ENCODE measurements at places on chromosomes 12 and 14. TPM values are rescaled to one million over a fixed set of nuclear protein-coding genes. Genes with fewer than 3 reads are reported as not detected.

Gene PAX9
- total RNA-seq = not detected

Gene PLEKHD1
- total RNA-seq = 0.48 TPM

Gene PRB2
- total RNA-seq = not detected

Gene PROX2
- total RNA-seq = not detected

Gene RNASE11
- total RNA-seq = not detected

Gene GPR84
- total RNA-seq = not detected

Gene GALNT16
- 6.3 TPM for total RNA-seq

Gene SPTB
- total RNA-seq = 2.7 TPM

Gene NTN4
- total RNA-seq = 1.3 TPM

DNA sequence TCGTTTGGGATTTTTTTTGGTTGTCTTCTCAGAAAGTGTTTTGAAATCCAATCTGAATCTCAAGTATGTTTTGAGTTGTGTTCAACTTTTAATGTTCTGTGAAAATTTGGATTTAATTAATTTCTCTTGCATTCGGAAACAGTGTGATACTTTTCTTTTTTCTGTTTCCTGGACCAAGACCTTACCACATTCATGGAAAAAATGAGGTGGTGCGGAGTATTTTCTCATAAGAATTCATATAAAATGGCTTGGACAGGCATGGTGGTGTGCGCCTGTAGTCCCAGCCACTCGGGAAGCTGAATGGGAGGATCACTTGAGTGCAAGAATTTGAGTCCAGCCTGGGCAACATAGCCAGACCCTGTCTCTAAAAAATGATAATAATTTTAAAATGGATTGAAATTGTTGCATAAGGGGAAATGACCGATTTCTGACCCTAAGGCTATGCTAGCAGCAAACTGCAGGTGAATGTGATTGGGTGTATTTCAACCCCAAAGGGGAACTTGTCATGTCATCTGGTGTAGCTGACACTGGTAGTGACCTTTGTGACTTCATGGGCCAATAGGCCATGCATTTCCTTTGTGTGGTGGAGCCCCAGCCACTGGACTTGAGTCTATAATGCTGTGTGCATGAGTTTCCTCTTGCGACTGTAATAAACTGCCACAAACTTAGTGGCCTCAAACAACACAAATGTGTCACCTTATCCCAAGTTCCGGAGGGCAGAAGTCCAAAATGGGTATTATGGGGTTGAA, 123.5 kb upstream of the RFLNA start:
- no peaks in the 10 kb centered on the region for H3K36me3 ChIP-seq
- H3K27ac ChIP-seq = no peak overlapping the region
- DNase-seq = no peak
- no peaks in the 10 kb centered on the region for H3K4me1 ChIP-seq

DNA sequence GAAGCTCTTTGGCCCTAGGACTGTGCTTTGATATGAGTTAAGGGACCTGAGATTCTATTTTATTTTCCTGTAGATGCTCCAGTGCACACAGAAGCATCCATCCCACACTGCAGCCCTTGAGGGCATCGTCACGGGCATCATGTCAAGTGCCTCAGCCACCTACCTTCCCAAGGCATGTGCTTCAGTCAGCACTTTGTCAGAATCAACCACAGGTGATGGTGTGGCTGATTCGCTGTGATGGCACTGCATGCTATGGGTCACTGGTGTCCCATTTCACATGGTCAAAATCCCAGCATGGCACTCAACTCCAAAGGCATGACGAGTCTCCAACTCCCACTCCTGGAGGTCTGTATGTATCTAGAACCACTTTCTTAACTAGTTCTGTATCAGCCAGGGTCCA, 100.8 kb downstream of the AACS start:
- H3K27ac ChIP-seq = no peak overlapping the region
- H3K4me1 ChIP-seq = no peaks in the 10 kb centered on the region
- H3K36me3 ChIP-seq = no peaks in the 10 kb centered on the region
- no peak overlapping the region for H3K4me3 ChIP-seq

- H3K27ac ChIP-seq = no peak overlapping the region
- H3K4me1 ChIP-seq = no peaks in the 10 kb centered on the region
- H3K27me3 ChIP-seq = no peaks in the 10 kb centered on the region
- DNase-seq = no peak
- no peak overlapping the region for H3K4me3 ChIP-seq
- no peaks in the 10 kb centered on the region for H3K36me3 ChIP-seq
Measured at GRCh38 chr12:84874125-84874824, 38.3 kb downstream of the SLC6A15 start.

DNA sequence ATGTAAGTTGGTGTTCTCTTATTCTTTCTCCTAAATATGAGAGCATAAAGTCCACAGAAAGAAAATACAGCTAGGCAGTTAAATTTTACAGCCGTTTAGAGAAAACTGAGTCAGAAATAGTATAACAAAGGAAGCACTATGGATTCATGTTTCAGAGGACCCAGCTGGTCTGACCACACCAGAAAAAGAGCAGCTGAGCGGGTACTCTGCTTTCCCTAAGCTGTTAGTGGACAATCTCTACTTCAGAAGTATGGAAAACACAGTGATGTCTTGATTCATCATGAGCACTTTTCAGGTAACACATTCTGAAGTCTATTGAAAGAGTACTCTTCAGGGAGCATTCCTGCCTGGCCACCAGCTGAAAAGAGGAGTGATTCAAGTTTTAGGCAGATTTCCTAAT, 12.4 kb downstream of the PPM1H start:
- no peaks in the 10 kb centered on the region for H3K27me3 ChIP-seq
- H3K4me3 ChIP-seq = no peak overlapping the region
- peaks cover 5% of the 10 kb centered on the region for H3K4me1 ChIP-seq
- no peak for DNase-seq
- no peak overlapping the region for H3K27ac ChIP-seq
- H3K36me3 ChIP-seq = no peaks in the 10 kb centered on the region

DNA sequence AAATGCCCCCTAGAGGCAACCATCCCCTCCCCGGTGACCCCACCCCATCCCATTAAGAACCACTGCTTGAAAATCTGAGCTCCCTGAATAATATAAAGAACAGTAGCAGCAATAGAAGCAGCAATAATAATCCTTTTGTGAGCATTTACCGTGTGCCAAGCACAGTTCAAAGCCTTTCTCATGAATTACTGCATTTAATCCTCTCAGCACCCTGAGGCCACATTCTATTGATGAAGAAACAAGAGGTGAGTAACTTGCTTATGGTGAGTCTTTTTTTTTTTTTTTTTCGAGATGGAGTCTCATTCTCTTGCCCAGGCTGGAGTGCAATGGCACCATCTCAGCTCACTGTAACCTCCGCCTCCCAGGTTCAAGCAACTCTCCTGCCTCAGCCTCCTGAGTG, 65.0 kb downstream of the KCNK10 start:
- no peaks in the 10 kb centered on the region for H3K36me3 ChIP-seq
- no peak overlapping the region for H3K27ac ChIP-seq
- no peaks in the 10 kb centered on the region for H3K4me1 ChIP-seq
- DNase-seq = no peak
- no peak overlapping the region for H3K4me3 ChIP-seq

DNA sequence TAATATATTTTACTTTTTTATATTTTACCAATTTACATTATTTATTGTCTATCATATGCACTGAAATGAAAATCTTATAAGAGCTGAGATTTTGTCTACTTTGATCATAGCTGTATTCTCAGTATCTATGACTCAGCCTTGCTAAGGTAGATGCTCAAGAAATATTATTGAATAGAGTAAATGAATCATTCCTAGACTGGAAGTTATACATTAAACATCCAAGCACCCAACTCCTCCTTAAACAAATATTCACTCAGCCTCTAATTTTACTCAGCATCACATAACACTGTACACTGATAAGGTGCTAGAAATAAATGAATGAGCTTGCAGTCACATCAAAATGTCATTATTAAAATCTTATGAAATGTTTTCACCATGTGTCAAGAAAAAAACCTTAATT, 1424.9 kb downstream of the LRFN5 start:
- H3K4me1 ChIP-seq = no peaks in the 10 kb centered on the region
- H3K4me3 ChIP-seq = no peak overlapping the region
- H3K36me3 ChIP-seq = no peaks in the 10 kb centered on the region
- no peak for DNase-seq

- no peak overlapping the region for H3K27ac ChIP-seq
- no peak for DNase-seq
- H3K27me3 ChIP-seq = no peaks in the 10 kb centered on the region
- H3K36me3 ChIP-seq = no peaks in the 10 kb centered on the region
- H3K4me3 ChIP-seq = no peak overlapping the region
Measured at GRCh38 chr12:81137801-81138200, 59.9 kb downstream of the ACSS3 start.

Data from H1 (cell line).